ENCODE measurements at places on chromosomes 4 and X.

DNA sequence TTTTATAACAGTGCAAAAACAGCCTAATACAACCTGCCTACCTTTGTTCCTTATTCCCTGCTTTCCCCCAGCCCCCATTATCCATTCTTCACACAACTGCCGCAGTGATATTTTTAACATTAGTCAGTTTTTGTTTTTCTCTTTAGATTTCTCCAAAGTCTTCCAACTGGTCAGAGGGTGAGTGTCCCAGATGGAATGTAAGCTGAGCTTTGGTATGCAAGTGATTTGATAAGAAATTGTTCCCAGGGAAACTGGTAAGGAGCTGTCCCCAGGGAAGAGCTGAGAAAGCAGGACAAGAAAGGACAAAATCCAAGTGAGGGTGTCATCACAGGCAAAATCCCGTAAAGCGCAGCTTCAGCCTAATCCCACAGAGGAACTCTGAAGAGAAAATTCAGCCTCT is 475.5 kb upstream of the ADGRL3 start:
- no peak for DNase-seq

DNA sequence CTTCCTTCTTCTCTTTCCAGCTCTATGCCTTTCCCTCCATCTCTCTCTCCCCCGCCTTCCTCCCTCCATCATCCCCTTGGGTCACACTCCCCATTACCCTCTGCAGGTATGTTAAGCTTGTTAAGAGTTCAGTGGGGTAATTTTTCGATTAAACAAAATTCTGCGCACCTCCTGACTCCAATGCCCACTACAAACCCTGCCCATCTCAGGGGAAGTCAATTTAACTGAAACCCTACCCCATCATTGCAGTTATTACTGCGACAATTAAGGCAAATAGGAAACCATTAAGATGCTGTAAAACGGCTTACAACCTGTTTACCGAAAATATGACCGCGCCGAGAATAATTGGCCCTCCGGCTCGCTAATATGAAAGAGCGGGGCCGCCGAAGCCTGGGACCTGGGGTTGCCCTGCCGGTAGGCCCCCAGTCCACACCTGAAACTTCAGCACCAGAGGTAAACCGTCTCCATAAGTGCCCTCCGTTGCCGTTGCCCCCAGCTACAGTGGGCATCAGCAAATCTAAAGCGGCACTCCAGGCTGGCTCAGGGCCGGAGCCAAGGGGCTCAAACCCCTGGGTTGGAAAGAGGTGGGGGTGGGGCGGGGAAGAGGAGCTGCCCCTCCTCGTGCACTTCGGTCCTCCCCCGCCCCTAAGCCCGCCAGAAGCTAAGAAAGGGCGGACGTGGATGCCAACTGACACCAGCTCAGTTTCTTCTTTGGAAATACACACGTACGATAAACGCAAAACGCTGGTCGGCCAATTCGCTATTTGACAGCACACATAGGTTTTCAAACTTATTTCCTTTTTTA is 4.8 kb downstream of the ARX start:
- DNase-seq: no peak

DNA sequence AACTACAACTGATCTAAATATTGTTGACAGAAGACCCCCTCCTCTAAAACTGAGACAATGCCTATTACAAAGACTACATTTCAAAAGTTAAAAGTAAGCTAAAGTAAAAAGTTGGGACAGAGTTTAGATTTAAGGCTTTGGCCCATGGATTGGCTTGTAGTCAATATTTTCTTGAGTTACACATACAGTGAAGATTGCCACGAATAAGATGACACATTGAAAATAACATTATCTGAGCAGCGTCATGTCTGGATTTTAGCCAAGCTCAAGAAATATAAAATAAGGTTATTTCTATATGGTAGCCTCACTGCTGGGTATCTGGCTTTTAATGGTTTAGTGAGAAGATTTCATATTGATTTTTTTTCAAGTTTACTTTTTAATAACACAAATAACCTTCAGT is 266.2 kb upstream of the LDB2 start:
- no peak for DNase-seq

DNA sequence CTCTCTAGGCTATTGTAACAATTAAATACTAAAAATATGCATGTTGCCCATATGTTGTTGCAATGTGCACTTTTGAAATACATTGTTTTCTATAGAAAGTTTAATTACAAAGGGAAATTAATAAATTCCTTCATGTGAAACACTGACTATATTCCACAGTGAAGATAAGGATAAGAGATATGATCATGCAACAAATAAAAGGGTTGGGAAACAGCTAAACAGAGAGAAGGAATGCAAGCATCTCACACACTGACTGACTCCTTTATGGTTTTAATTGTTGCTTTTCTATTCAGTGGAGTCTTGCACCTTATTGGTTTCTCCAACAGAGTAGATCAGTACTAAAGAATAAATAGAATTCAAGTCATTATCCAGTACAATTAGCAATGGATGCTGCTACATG is 37.8 kb downstream of the ELOVL6 start:
- DNase-seq: no peak

- no peak for DNase-seq
Measured at GRCh38 chrX:118560489-118560888, 64.9 kb downstream of the DOCK11 start.

- DNase-seq: no peak
Measured at GRCh38 chr4:164023214-164023613, 528.7 kb downstream of the TMA16 start.

DNA sequence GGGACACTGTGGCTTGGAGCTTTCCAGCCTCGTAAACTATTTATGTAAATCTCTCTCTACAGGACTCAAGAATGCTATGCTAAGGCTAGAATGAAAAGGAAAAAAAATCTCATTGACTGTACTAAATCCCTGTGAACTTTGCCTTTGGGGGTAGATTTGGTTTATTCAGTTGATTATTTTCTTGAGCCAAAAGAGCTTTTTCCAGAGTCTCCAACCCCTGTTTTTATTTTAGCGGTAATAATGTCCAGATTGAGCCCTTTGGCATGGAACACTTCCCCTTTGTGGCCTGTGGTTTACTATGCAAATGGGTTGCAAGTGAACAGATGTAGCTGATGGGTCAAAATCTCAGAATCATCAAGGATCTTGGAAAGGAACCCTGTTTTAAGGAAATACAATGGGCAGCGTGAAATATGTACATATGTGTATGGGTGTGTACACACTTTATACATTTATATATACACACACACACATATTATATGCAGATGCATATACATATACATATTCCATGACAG is 72.9 kb downstream of the FAM9B start:
- DNase-seq: peak; percentile 2
